ELR (cell line): ENCODE measurements at places on chromosomes 11 and 22.

DNA sequence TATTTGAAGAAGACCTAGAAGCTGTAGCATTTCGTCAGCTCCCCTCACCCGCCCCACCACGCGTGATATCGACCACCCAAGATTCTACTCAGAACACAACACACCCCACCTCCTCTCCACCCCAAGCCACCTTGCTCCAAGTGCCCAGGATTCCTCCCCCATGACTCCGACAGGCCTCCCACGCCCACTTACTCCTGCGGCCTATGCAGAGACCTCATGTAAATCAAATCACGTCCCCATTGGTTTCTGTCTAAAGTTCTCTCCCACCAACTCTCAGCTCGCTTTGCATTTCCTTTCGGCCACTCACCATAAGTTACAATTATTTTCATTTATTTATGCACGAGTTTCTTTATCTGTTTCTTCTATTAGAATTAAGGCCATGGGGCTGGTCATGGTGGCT is 11.0 kb downstream of the TMEM151A start:
- DNase-seq = no peak

- DNase-seq = no peak
Measured at GRCh38 chr11:32026766-32027165, 64.1 kb upstream of the RCN1 start.

DNA sequence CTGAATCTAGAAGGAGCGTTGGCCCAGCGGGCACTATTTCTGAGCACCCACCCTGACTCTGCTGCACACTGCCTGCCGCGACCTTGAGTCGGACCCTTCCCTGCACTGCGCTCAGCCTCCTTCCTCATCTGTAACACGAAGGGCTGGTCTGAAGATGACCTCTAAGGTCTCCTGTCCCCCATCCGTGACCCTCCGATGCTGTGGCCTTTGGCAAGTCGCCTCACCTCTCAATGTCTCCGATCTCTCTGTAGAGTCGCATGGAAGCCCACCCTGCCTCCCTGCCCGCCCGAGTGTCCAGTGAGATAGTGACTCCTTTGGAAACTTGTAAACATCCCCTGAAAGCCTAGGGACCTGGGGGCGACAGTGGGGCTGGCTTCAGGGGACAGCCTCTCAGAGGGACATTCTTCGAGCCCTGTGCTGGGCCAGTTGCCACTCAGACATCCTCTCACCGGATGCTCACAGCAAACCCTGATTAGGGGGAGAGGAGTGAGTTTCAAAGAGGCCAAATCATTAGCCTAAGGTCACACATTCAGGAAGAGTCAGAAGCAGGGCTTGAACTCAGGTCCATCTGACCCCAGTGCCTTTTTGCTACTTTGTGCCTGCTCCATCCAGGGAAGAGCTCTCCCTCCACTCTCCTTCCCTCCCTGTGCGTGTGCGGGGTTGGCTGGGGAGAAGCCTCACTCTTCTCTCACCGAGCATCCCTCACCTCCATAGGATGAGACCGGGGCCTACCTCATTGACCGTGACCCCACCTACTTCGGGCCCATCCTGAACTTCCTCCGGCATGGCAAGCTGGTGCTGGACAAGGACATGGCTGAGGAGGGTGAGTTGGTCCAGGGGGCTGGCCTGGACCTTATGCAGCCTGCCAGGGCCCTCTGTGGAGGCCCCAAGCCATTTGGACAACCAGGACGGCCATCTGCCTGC is 1.1 kb downstream of the KCTD17 start:
- no peak for DNase-seq

DNA sequence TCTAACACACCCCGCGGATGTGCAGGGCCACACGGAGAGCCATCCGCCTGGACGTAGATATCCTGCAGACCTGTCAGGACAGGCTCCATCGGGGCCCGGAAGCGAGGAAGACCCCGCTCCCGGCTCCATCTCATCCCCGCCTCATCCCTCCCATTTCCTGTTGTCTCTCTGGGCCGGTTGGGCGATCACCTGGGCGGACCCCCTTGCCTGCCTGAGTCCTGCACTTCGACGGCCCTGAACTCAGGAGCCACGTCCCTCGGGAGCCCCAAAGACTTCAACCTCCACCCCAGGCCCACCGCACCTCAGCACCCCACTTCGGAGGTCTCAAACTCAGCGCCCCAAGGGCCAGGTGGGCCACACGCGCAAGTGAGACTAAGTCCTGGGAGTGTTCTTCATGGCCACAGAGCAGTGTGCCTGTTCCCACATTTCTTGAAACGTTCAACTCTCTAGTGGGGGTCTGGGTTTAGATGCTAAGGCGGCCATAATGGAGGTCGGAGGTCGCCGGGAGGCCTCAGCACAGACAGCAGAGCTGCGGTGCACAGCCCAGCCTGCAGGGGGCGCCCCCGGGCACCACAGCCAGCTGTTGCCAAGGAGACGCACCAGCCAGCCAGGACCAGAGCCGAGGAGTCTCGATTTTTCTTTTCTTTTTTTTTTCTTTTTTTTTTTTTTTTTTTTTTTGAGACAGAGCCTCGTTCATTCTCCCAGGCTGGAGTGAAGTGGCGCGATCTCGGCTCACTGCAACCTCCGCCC is 26.0 kb upstream of the FADD start:
- DNase-seq = peak; percentile 27

DNA sequence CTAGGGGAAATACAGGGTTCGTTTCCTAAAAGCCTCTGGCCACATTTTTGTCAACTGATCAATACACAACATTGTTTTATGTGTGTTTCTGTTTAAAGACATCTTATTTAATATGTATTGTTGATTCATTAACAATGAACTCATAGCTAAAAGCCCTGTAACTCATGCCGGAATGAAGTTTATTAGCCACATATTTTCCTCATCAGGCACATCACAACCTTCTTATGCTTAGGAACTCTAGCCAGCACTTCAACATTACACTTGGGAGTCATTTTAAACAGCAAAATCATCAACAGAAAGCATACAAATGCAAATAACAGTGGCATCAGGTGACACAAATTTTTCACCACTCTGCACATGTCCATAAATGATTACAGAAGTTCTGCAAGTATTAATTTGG is 15.1 kb upstream of the BLID start:
- no peak for DNase-seq

- no peak for DNase-seq
Measured at GRCh38 chr11:10023212-10023611, 270.8 kb downstream of the SBF2 start.

- DNase-seq = no peak
Measured at GRCh38 chr22:41782316-41782715, 18.2 kb upstream of the CCDC134 start.

GRCh38 chr11:105823495-105824033 is 198.5 kb downstream of the MSANTD4 start:
- DNase-seq = no peak

DNA sequence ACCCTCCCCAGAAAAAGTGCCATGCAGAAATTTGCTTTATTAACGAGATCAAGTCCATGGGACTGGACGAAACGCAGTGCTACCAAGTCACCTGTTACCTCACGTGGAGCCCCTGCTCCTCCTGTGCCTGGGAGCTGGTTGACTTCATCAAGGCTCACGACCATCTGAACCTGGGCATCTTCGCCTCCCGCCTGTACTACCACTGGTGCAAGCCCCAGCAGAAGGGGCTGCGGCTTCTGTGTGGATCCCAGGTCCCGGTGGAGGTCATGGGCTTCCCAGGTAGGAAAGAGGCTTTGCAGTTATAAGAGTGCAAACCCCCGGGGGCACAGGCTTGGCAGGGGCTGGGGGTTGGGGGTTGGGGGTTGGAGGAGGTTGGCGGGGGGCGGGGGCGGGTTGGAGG is 4.2 kb downstream of the APOBEC3H start:
- no peak for DNase-seq
